ENCODE measurements at places on chromosomes 1 and 21. TPM values are rescaled to one million over a fixed set of nuclear protein-coding genes. Genes with fewer than 3 reads are reported as not detected.

GRCh38 chr1:22208973-22209378 is 66.1 kb upstream of the WNT4 start:
- H3K4me3 ChIP-seq, result no peak overlapping the region
- H3K27me3 ChIP-seq, result peaks cover 98% of the 10 kb centered on the region
- peaks cover 32% of the 10 kb centered on the region for H3K4me1 ChIP-seq
- H3K36me3 ChIP-seq, result no peaks in the 10 kb centered on the region

DNA sequence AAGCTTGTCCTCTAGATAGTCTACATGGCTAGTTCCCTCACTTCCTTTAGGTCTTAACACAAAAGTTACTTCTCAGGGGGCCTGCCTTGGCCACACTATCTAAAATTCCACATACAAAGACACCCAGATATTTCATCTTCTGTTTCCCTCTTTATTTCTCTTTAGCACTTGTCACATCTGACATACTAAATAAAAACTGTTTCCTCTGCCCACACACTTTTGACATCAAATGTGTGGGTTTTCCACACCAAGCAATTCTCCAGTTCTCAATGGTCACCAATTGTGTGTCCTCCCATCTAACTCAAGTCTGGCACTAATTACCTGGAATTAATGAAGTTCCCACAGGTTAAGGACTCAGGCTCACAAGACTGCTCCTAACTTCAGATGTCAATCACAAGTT is 25.5 kb upstream of the CFAP126 start:
- peaks cover 8% of the 10 kb centered on the region for H3K27me3 ChIP-seq
- DNase-seq, result no peak
- peaks cover 15% of the 10 kb centered on the region for H3K4me1 ChIP-seq
- H3K27ac ChIP-seq, result no peak overlapping the region

- no peaks in the 10 kb centered on the region for H3K27me3 ChIP-seq
- peaks cover 18% of the 10 kb centered on the region for H3K4me1 ChIP-seq
- no peak for DNase-seq
- H3K27ac ChIP-seq, result no peak overlapping the region
- H3K36me3 ChIP-seq, result no peaks in the 10 kb centered on the region
Measured at GRCh38 chr1:214715126-214715525, 112.1 kb downstream of the CENPF start.

GRCh38 chr1:210568631-210569030 is 239.9 kb downstream of the HHAT start:
- no peaks in the 10 kb centered on the region for H3K36me3 ChIP-seq
- no peak overlapping the region for H3K4me3 ChIP-seq
- no peak overlapping the region for H3K27ac ChIP-seq
- no peak for DNase-seq

- DNase-seq, result no peak
- no peak overlapping the region for H3K4me3 ChIP-seq
- no peak overlapping the region for H3K27ac ChIP-seq
Measured at GRCh38 chr21:44648557-44649311, 2.5 kb downstream of the KRTAP10-11 start.

The CNR2 gene
- total RNA-seq, result not detected

The CYYR1 gene
- 18.2 TPM for total RNA-seq

The FBXO2 gene
- total RNA-seq, result 0.30 TPM

The TMIGD3 gene
- not detected for total RNA-seq

Data from neural crest cell (in vitro differentiated cells).